Glomerular endothelial cell (primary cell): ENCODE measurements at places on chromosomes 3 and 15. TPM values are rescaled to one million over a fixed set of nuclear protein-coding genes. Genes with fewer than 3 reads are reported as not detected.

DNA sequence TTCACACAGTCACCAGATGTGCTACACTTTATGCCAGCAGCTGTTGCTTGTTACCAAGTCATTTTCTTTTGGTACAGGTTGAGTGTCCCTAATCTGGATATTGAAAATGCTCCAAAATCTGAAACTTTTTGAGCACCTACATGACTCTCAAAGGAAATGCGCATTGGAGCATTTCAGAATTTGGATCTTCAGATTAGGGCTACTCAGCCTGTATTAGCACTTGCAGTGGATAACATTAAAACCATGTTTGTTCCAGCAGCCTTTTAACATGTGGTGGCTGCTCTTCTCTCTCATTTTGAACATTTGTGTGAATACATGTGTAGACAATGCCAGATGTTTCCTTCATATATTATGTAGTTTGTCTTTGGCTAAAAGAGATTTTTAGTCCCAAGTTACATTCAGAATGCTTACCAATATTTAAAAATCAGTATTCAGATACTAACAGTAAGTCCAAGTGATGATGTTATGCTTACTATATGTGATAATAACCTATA is 230.9 kb upstream of the UBE2E1 start:
- DNase-seq = no peak

DNA sequence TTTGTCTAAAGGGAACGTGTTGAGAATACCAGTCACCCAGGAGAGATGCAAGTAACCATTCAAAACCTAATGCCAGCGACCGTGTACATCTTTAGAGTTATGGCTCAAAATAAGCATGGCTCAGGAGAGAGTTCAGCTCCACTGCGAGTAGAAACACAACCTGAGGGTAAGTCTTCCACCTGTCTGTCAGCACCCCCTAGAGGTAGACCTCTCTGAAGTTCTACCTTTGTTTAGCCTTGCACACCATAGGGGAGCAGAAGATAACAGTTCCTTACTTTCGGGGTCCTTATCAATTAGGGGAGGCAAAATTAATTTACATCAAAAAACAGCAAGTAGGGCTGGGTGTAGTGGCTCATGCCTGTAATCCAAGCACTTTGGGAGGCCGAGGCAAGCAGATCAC is 124.4 kb downstream of the HCN4 start:
- no peak for DNase-seq

- DNase-seq = no peak
Observed at GRCh38 chr15:51274956-51275355, 63.4 kb downstream of the CYP19A1 start.

GRCh38 chr3:48952510-48953118 is 34.0 kb downstream of the ARIH2 start:
- no peak for DNase-seq

DNA sequence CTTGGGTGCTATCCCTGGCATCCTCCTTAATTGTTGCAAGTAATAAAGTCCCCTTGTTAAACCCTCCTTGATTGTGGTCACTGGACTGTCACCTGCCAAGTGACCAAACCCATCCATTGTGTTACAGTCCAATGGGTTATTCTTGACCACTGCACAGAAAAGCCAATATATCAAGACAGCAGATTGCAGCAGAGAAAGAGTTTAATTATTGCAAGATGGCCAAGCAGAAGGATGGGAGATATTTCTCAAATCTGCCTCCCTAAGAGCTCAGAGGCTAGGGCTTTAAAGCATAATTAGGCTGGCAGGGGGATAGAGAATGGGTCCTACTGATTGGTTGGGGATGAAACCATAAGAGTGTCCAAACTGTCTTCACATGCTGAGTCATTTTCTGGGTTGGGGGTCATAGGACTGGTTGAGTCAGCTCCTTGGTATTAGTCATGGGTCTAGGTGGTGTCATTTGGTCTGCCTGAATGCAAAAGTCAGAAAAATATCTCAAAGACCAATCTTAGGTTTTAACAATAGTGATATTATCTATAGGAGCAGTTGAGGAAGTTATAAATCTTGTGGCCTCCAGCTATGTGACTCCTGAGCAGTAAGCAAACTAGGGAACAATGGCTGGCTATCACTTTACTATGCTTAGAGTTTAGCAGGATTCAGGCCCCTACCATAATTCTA is 19.1 kb upstream of the XYLB start:
- peak; percentile 25 for DNase-seq

The ZNF774 gene
- total RNA-seq = 1.3 and 1.6 TPM in 2 replicates

The EBLN2 gene
- 0.78 and 4.9 TPM in 2 replicates for total RNA-seq

The CRABP1 gene
- not detected in 2 replicates for total RNA-seq

The PLA2G4F gene
- not detected in 2 replicates for total RNA-seq
